ENCODE measurements at places on chromosomes 11 and 22.

- no peak for DNase-seq
These were observed 101.3 kb downstream of the PDHX start for GRCh38 chr11:35017528-35018342.

DNA sequence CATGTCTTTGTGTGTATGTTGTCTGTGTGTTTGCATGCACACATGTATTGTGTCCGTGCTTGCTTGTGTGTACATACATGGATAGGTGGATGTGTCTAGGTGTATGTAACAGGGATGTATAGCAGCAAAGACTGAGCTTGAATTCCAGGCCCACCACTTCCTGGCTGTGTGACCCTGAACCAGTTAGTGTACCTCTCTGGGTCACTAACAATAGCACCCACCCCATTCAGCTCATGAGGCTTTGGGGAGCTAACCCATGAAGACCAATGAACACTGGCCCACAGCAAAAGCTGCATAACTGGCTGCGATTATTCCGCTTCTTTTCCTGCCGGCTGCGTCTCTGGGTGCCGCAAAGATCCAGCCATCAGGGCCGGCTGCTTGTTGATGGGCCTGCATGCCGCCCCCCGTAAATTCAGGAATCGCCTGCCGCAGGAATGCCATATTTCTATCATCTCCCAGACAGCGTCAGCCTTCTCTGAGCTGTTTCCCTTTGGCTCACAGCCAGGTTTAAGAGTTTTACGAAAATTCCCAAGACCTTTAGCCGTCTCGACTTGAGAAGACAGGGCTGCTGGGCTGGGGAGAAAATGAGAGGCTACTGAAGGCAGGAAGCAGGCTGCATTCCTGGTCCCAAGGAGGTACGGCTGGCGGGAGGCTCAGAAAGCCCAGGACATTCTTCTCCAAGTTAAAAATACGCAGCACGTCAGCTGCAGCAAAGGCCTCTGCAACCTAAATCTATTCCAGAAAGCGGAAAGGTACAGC, 224.6 kb downstream of the MN1 start:
- DNase-seq: no peak

- no peak for DNase-seq
These were observed 36.4 kb upstream of the PTPRJ start for GRCh38 chr11:47943721-47944586.

DNA sequence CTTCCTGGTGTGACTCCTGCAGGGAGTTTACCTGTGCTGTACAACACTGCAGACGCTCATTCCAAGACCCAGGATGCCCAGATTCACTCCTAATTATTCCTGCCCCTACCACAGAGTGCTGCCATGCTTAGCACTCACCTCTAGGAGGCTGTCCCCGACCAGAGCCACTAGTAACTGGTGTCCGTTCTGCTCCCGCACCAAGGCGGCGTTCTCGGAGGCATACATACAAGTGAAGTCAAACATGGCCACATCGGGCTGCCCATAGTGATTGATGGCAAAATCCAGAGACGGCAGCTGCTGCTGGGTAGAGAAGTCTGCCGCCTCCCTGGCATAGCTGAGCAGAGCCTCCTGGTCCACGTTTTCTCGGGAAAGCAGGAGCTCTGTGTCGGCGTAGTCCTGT, 122.3 kb upstream of the BID start:
- no peak for DNase-seq

DNA sequence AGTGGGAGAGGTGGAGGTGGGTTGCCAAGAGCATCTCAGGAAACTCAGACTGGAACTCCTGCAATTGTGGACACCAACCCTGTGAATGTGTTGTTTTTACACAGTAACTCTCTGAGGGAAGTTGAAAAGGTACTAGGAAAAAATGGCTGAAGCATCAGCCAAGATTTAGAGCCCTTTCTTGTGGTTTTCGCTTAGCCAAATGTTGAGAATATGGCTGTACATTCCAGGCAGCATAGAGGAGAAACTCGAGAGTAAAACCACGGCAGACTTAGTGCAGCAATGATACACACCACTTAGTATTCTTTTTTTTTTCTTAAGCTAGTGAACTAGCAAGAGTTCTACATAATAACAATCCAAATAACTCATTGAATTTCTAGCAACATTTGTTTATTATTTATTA, 309.7 kb upstream of the MTNR1B start:
- DNase-seq: no peak

DNA sequence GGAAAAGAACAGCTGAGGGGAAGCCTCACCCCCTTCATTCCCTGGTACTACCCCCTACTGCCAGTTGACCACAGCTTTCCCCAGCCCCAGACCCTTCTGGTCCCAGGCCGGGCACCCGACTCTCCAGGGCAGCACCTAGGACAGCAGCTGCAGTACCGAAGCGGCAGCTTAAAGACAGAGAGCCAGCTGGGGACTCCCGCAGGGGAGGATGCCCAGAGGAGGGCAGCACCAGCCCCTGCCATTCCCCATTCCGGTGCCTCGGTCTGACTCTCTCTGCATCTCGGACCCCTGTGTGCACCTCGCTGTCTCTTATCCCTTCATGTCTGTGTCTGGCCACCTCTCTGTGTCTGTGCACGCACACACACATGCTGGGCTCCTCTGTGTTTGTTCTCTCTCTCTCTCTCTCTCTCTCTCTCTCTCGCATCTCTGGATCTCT, 9.4 kb downstream of the IGSF9B start:
- peak; percentile 45 for DNase-seq

- no peak for DNase-seq
These were observed 65.9 kb downstream of the PRR5L start for GRCh38 chr11:36361901-36362391.

DNA sequence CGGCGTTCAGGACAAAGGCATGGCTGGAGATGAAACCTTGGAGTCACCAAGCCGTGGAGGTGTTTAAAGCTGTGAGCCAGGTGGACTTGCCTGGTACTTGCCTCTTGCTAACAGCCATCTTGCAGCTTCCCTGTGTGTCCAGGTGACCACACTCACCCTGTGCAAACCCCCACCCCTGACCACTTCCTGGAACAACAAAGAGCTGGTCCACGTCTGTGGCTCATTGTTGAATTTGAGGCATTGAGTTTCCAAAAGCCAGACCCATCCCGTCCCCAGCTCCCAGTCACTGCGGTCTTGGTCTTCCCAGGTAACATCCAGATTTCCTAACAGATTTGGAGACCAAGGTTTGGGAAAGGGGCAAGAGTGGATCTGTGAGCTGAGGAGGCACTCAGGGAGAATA, 18.5 kb downstream of the DHCR7 start:
- no peak for DNase-seq

- DNase-seq: no peak
These were observed 14.0 kb downstream of the C11orf42 start for GRCh38 chr11:6219359-6219758.

DNA sequence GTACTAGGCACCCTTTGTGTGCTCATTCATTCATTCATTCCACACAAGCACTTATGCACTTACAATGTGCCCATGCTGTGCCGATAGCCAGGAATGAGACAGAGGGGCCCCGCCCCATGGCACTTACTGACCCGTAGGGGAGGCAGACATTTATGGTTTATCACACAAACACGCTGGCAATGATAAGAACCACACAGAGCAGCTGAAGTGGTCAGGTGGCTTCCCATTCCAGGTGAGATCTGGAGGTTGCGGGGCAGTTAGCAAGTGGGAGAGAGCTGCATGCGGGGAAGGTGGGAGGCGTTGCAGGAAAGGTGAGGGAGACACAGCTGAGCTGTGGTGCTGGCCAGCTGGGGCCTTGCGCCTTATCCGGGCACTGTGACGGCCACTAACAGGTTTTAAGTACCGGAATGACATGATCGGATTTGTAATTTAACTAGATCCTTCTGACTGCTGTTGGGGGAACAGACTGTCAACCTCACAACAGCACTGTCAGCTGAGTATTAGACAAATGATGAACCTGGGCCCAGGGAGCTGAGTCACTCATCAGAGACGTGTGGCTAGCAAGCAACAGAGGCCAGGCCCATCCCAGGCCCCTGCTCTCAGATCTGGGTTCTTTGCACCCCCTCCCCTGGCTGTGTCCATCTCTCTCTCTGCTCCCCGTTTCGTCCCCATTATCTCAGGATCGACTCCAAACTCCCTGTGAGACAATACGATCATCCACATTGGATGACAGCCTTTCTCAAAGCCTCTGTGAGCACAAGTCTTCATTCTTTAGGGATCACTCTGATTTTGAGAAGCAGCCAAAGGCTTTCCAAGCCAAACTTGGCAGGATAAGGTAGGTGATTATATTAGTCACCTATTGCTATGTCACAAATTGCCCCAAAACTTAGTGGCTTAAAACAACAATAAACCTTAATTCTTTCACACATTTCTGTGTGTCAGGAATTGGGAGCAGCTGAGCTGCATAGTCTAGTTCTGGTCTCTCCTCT, 28.4 kb downstream of the RASD2 start:
- no peak for DNase-seq

- DNase-seq: no peak
These were observed 1151.2 kb upstream of the CCDC90B start for GRCh38 chr11:84437071-84437980.

GRCh38 chr11:132519241-132519815, 1013.0 kb downstream of the OPCML start:
- no peak for DNase-seq

DNA sequence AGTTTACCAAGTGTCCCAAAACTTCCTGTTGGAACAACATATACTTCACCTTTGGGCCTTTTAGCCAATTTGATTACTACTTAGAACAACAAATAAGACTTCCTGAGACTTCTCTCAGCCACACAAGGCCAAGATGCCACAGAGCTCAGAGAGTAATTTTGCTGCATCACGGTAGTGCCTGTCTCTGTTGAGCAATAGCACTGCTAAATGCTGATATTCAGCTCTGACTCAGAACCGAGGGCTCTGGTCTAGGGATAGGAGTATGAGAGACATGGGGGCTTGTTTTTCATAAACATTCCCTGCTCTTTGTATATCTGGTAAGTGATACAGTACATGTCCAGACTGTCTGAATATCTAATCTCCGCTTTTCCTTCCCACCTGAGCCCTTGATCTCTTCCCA, 260.4 kb upstream of the ARHGAP20 start:
- no peak for DNase-seq

DNA sequence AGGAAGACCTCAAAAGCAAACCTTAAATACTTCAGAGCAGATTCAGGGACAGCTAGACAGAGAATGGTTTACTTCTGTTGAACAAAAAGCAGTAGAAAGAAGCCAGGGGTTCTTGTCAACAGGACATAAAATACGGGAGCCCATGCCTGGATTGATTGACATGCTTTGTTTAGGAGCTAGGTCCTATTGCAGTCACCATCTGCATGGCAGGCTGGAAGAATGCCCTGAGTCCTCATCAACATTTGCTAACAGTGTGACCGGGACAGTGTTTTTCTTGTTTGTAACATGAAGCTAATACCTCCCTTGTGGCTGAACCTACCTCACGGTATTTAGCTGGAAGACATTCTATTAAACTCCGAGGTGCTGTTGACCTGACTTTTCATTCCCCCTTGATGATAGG, 225.4 kb downstream of the NTM start:
- no peak for DNase-seq

DNA sequence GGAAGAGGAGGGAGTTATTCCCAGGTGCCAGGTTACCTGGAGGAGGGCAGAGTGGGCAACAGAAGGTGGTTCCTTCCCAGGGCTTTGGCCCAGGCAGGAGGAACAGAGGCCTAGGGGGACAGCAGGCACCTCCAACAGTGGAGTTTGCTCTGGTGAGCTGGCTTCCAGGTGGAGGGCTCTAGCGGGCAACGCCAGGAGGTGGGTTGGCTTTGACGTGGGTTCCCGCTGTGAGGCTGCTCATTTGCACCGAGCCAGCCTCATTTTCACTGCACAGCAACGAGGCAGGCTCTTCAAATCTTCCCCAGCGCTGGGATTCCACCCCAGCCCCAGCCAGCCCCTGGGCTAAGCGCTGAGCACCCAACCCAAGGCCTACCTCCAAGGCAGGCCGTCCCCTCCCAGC, 8.1 kb downstream of the IGSF9B start:
- DNase-seq: no peak

GRCh38 chr22:43129426-43130425, 13.5 kb downstream of the MCAT start:
- DNase-seq: no peak

DNA sequence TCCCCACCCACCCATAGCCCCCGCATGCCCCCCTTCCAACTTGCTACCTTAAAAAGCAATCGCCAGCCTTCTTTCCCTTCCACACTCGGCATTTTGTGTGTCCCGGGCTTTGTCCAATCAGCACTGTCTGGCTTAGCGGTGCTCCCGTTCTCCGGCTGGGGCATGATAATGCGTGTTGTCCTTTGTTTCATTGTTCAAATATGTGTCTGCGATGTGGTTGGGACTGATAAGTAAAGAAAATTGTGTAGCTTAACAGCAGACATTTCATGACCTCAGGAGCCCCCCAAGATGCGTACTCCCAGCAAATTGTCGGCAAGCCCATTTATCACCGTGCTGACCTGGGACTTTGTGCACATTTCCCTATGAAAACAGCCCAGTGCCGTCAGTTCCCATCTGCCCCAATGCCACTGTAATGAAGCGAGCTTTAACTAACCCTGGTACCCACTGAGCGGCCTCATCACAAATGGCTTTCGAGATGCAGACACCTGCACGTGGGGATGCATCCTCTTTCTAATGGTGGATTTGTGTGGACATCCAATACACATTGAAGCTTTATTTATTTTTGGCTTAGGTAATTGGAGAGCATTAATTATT, 167.0 kb upstream of the E2F8 start:
- no peak for DNase-seq

DNA sequence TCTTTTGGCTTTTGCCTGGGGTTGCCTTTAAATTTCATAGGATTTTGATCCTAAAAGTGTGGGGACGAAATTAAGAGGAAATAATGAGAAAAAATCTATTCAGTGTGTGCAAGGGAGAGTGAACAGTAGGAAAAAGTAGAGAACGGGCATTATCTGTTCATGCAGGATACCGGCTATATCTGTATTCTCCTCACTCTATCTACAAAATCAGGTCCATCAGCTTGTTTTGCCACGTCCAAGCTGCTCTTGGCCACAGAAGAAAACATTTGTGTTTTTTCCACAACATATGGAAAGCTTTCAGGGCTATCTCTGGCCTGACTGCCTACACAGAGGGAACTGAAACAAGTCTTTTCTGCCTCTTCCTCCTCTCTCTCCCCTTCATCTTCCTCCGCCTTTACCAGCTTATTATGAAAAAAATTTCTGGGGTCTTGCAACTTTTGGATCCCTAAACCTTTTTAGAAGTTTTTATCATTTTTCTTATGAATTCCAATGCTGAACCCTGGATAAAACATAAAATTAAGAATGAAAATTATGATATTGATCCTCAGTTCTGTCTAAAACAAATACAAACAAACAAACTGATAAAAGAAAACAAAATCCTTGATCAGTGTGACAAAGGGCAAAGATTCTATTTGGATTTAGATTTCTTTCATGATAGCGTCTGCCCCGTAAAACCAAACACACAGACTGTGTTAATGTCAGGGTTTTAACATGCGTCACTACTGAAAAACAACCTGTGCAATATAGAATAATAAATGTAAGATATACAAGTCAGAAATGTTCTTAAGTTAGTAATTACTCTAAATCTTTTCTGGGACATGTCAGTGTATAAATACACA, 219.7 kb downstream of the CNTN5 start:
- no peak for DNase-seq

GRCh38 chr11:96314326-96315020, 28.5 kb downstream of the MAML2 start:
- no peak for DNase-seq

Data from stimulated activated CD4-positive, alpha-beta T cell treated with anti-CD3 and anti-CD28 coated beads, Interleukin-12 subunit alpha, Interleukin-12 subunit beta, amount 100 ng/mL, for 24 hours (primary cell).